ENCODE measurements at places on chromosomes 2 and 18.

GRCh38 chr2:98205889-98206288, 118.9 kb downstream of the VWA3B start:
- DNase-seq: no peak

- no peak for DNase-seq
Measured at GRCh38 chr2:175009917-175010621, 4.9 kb upstream of the CHN1 start.

- DNase-seq: peak; percentile 87
Measured at GRCh38 chr2:231926761-231927565, 767 bp upstream of the NPPC start.

GRCh38 chr2:172113617-172114016, 10.9 kb upstream of the DLX2 start:
- DNase-seq: peak; percentile 46

DNA sequence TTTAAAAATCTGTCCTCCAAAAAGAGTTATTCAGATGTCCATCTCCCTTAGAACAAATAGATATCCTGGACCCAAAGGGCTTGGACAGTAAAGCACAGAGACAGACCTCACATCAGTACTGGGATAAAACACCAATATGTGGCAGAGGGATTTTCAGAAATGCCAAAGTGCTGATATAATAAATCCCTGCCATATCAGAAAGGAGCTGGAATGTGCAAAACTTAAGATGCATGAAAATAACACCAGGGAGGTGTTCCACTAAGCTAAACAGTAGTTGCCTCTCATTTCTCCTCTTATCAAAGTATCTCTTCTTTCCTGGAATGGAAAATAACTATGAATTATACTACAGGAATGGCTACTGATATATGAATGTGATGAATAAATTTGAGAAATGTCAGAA, 13.2 kb downstream of the USP40 start:
- DNase-seq: no peak

- DNase-seq: no peak
Measured at GRCh38 chr2:75162897-75163296, 36.4 kb downstream of the TACR1 start.

- DNase-seq: no peak
Measured at GRCh38 chr18:2173486-2173885, 397.8 kb downstream of the METTL4 start.

- DNase-seq: no peak
Measured at GRCh38 chr2:110883406-110883805, 151.0 kb downstream of the ACOXL start.

GRCh38 chr2:134704173-134704572, 14.6 kb downstream of the TMEM163 start:
- no peak for DNase-seq

- DNase-seq: no peak
Measured at GRCh38 chr2:226189061-226189460, 610.6 kb downstream of the IRS1 start.

GRCh38 chr18:22525313-22525712, 107.6 kb upstream of the CTAGE1 start:
- no peak for DNase-seq

- no peak for DNase-seq
Measured at GRCh38 chr2:208713066-208713745, 306.6 kb downstream of the PTH2R start.

DNA sequence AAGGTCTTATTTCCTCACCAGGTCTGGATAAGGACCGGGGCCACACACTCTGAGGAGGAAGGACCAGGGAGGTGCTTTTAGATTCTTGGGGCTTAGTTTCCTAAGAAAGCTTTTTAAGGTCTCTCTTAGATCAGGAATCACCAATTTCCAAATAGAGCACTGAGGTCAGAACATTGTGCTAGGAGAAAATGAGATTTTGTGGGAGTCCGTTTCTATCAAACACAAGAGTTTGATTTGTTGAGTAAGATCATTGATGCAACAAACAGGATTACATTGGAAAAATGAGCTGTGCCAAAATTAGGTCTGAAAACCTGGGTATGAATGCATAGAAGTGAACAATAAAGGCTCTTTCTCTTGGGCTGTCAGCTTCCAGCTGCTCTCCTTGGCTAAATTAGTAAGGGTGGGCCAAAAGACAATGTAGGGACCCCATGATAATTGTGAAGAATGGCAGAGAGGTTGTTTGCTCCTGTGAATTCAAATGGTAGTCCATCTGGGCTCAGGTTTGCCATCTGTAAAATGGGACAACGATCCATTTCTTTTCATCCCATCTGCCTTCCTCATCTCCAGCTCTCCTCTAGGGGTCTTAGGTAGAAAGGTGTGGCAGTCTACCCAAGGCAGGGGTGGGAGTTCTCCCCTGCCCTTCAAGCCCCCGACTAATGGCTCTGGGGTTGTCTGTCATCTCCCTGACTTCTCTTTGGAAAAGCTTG, 20.0 kb downstream of the IGFBP2 start:
- no peak for DNase-seq

DNA sequence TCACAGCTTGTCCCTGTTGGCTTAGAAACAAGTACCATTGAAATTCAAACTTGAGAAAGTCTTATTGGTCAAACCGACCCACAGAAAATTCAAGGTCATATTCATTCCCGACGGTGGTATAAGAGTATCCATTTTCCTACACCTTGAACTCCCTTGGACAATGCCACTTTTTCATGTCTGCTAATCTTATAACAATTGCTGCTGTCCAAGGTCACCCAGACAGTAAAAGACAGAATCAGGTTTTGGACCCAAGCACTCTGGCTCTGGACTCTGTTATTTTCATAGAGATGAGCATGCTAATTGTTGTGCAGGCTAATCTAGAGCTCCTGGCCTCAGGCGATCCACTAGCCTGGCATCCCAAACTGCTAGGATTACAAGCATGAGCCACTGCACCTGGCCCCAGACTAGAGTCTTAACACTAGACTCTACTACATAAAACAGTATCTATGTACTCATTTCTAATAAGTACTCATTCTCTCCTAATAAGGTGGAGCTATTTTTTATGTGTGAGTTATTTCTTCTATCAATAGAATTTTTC, 57.8 kb downstream of the C2orf76 start:
- no peak for DNase-seq

GRCh38 chr2:28263690-28264089, 129.0 kb upstream of the FOSL2 start:
- DNase-seq: peak; percentile 30

- DNase-seq: no peak
Measured at GRCh38 chr2:178233428-178233827, 39.1 kb downstream of the OSBPL6 start.

GRCh38 chr2:24830351-24830750, 37.1 kb downstream of the CENPO start:
- peak; percentile 72 for DNase-seq

DNA sequence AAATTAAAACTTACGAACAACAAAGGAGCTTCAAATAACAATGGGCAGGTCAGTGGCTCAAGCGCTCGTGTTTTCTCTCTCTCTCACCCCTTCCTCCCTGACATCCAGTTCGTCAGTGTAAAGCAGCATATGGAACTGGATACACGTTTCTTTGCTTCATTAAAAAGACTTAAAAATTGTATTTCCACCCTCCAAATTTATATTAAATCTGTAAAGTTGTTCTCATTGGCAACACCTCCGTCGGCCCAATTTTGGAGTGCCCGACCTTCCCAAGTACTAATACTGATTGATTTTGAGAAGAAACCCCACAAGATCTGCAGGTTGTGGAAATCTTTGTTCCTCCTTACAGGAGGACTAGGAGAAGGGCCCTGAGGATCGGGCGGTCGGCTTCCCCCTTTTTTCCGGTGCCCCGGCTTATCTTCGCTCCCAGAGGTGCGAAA, 2.2 kb downstream of the TBR1 start:
- DNase-seq: no peak

GRCh38 chr2:100494712-100495111, 24.4 kb downstream of the NMS start:
- DNase-seq: no peak

- no peak for DNase-seq
Measured at GRCh38 chr2:43292851-43293743, 66.7 kb upstream of the ZFP36L2 start.

GRCh38 chr2:128452536-128453530, 134.2 kb upstream of the HS6ST1 start:
- DNase-seq: no peak
